ENCODE measurements at places on chromosomes 7 and 10.

- no peak for DNase-seq
These were observed 38.3 kb downstream of the JAKMIP3 start for GRCh38 chr10:132104062-132104461.

- DNase-seq: no peak
These were observed 25.2 kb upstream of the LSM8 start for GRCh38 chr7:118158766-118159165.

- no peak for DNase-seq
These were observed 37.5 kb downstream of the GDI2 start for GRCh38 chr10:5775685-5776084.

DNA sequence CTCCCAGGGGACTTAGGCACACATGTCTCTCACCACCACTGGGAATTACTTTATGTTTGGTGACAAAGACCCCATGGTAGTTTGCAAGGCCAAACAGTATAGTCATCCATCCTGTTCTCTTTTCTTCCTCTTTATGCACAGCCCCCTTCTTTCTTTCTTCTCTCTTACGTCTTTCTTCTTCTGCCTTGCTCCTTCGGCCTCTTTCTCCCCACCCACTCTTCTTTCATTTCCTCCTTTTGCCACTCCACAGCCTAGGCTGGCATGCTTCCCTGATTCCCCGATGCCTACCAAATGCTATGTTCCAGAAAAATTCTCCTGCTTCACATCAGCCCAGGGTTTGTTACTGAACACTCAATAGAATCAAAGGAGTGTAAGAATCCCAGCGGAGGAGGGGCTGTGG is 62.4 kb upstream of the MKLN1 start:
- DNase-seq: no peak

DNA sequence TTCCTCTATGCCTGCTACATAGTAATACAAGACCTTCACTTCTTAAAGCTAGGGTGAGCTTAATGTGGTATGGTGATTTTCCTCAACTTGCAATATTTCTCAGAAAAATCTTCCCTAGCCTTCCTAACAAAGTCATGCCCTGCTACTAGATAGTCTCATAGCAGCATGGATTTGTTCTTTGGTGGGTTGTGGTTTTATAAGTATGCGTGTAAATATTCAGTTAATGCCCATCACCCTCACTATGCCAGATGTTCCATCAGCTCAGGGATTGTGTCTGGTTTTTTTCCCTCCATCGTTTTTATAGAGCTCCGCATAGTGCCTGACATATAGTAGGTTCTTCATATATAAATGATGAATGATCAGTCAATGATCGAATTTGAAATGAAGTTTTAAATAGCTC is 182.8 kb downstream of the CREB5 start:
- DNase-seq: no peak

DNA sequence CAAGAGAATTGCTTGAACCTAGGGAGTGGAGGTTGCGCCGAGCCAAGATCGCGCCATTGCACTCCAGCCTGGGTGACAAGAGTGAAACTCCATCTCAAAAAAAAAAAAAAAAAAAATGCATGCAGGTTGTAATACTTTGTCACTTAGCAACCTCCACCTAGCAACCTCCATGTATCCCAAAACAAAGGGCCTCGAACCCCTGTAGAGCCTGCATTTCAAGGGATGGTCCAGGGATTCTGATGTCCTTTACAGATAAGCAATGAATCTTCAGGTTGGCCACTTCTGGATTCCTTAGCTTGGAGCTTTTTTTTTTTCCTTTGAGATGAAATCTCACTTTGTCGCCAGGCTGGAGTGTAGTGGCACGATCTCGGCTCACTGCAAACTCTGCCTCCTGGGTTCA is 1211.0 kb downstream of the TYW1 start:
- DNase-seq: no peak

DNA sequence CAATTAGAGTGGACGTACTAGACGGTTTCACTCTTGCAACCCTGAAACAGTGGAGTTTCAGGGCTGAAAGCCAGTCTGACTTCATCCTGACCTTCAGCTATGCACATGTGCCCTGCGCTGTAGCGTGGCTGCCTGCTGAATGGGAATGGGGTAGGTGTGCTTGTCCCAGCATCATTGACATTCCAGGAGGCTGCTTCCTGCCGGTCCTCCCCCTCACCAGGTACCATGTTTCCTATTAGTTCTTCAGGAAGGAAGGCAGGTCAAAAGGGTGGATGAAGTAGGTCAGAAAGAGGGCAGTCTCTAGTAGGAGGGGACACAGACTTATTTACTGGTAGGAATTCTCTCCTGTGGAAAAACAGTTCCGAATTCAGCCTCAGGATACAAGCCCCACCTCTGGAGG is 551.8 kb upstream of the GALNT17 start:
- no peak for DNase-seq

DNA sequence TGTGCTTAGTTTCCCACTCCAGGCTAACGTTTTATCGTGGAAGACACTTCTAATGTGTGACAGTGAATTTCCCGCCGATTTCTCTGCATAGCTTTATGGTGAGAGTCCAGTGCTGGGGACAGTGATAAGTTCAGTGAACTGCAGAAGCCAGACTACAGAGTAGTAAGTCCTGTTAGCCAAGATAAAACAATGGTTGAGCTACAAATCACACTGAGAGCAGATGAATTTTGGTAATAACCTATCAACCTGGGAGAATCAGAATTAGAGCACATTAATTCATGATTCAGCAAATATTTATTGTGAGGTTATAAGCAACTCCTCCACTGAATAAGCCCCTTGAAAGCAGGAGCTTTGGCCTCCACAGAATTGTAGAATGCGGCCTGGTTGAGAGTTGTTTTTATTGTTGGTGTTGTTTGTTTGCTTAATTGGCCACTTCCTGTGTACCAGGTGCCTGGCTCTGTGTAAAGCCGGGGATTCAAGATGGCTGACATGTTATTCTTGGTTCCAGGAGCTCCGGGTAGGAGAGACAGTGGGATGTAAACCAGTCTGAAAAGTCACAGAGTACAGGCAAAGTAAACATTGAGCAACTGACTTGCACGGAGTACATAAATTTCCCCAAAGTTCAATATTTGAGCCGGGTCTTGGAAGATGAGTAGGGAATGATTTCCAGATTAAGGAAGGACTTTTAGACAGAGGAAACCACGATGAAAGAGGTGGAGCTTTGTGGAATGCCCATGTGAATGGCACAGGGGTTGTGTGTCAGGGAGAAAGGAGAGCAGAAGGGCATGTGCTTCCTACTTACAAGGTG is 112.7 kb downstream of the SNX10 start:
- DNase-seq: no peak

GRCh38 chr10:93408783-93409182 is 73.4 kb downstream of the MYOF start:
- no peak for DNase-seq

DNA sequence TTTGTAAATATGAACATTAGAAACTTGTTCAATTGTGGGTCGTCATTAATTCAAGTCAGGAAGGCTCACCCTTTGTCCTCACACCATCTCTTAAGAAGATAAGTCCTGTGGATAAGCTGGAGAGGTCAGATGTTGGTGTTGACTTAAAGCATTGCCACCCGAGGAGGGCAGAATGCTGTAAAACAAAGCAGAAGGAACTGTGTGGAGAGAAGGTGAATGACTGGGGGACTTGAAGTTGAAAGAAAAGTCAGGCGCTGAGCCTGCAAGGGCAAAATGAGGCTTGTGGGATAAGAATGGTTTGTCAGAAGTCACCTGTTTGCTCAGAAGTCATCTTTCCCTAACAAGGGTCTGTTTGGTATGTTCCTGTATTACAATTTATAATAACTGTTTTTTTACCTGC is 9.1 kb downstream of the RPA3 start:
- no peak for DNase-seq

GRCh38 chr7:151694828-151695580 is 175.3 kb upstream of the RHEB start:
- no peak for DNase-seq

DNA sequence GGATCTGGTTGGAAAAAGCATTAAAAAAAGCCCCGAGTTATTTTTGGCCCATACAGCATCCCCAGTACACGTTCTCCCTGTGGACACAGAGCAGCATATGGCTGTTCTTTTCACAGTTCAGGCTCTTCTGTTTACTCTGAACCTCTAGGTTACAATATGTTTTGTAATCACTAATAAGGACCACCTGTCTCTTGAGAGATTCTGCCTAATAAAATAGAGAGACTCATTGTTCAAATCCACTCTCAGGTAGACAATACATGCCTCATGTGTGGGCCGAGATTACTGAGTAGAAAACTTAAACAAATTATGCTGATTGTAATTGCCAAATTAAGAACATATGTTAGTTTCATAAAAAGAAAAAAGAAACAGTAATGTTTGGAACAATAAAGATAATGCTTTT is 647.7 kb downstream of the GRM8 start:
- no peak for DNase-seq

DNA sequence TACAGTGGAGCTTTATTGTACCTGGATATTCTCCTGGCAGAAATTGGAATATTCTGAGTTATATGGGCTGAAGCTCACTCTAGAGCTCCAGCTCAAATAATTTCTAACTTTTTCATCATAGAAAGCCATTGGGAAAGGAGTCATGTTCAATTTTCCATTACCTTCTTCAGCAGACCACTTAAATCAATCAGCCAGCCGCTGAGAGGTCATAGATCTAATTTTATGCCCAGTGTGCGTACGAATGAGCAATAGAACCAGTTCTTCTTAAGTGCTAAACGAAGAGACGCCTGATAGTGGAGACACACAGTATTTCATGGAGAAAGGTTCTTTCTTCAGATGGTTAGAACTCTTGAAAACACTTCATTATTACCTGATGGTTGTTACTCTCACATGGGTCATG is 35.0 kb upstream of the DNAJB12 start:
- DNase-seq: no peak
